ENCODE measurements at places on chromosomes 1 and 21.
A peak's percentile ranks its signal among the peaks of the same experiment; 100 is the strongest.

DNA sequence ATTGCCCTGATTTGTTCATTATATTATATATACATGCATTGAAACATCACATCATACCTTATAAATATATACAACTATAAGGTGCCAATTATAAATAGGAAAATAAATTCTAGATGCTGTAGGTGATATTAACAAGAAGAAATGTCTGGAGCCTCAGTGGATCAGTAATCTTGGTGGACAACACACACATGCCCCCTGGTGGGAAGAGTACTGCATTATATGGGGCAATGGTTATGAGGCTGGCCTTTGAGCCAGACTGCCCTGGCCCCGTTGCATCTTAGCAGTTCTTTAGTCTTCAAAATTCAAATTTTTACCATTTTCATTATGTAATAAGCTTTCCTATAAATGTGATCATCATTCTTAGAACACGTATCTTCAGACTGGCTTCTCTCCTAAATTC lies 335.0 kb upstream of the GREM2 start:
- DNase-seq, result peak; percentile 37

DNA sequence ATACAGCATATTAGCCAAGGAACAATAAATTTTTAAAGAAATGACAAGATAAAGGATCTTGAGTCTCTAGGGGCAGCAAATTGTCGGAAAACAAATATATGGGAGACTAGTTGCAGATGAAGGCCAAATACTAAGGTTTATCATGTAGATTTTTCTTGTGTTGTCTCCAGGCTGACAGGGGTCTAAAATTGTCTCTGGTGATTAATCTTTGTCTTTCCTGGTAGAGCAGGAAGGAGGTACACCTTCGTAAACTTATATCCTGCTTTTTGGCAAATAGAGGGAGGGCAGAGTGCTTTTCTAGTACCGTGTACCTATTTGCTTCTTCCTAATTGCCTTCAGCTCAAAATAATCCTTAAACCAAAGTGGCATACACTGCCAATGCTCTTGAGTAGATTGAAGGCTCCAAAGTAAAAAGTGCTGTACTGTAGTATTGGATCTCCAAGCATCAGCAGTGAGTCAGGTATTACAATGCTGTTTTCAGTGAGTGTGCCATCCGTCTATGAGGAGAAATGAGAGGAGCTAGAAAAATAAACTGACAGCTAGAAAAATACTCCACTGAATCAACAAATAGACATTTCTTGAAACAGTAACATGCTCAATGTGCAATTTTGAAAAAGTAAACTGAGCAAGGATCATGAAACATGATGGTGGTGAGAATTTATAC lies 1.8 kb upstream of the LEPR start:
- no peak for DNase-seq

DNA sequence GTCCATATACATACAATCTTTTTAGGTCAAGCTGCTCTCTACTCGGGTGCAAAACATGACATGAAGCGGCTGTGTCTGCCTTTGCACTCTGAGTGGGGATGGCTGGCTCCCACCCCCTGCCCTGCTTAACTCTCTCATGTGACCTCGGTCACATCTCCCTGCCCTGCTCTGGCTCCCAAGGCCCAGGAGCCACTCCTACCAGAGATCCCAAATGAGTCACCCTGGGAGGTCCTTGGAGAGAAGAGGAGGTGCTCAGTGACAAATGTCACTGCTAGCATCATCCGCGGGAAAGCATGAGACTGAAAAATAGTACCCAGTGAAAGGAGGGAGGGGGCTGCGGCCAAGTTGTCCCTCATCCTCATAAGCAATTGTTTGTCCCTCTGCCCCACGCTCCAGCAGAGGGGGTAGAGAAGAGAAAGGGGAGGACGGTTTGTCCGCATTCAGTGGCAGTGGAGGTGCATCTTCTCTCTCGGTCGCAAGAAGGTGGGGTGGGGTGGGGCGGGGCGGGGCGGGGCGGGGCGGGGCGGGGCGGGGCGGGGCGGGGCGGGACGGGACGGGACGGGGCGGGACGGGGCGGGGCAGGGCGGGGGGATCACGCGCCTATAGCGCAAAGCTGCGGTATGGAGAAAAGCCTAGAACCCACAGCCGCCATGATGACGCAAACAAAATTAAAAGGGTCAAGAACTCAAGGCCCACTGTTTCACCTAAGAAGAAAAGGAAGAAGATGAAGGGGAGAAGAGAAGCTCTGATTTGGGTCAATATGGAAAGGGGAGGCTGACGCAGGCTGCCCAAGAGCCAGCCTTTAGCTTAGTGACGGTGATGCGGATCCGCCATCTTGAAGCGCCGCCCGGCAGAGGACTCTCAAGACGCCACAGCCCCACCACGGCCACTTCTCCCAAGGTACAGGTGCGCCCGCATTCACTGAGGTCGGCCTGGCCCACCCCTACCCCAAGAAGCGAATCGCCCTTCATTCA lies 66.2 kb downstream of the CD46 start:
- no peak for DNase-seq

DNA sequence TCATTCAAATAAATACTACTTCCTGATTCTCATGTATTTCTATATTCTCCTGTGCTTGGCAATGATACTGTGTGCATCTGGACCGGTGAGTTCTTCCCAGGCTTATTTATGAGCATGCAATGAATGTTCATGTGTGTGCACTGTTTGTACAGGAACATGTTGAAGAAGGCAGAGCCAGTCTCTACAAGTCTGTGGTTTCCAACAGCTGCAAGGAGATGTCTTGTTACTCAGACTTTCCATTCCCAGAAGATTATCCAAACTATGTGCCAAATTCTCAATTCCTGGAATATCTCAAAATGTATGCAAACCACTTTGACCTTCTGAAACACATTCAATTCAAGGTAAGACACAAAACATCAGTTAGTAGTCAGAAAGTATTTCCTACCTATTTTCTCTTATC lies 19.1 kb downstream of the FMO1 start:
- no peak for DNase-seq

DNA sequence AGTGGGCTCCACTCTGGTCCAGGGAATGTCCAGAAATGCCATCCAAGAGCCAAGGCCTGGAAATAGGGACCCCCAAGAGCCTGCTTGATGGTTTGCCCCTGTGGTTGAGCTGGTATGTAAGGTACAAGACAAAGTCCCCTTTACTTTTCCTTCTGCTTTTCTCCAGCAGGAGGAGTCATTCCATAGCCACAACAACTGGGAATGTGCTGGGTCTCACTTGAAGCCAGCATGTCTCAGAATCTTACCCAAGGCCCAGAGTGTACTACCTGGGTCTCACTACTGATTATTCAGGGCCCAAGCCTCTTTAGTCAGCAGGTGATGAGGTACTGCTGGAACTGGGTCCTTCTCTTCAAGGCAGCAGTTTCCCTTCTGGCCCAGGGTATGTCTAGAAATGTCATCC lies 62.1 kb upstream of the CD55 start:
- DNase-seq, result no peak

DNA sequence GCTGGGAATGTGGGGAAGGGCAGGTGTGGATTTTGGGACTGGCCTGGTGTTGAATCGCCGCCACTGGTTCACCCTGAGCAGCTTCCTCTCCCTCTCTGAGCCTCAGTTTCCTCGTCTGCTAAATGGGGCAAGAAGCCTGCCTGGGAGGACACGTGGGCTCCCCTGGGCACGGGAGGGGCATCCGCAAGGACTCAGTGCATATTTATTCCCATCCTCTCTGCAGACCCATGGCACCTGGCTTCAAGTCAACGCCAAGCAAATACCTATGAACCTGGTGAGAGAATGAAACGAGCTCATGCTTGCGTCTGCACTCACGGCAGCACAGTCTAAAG lies 234.4 kb downstream of the PTPRU start:
- DNase-seq, result no peak

DNA sequence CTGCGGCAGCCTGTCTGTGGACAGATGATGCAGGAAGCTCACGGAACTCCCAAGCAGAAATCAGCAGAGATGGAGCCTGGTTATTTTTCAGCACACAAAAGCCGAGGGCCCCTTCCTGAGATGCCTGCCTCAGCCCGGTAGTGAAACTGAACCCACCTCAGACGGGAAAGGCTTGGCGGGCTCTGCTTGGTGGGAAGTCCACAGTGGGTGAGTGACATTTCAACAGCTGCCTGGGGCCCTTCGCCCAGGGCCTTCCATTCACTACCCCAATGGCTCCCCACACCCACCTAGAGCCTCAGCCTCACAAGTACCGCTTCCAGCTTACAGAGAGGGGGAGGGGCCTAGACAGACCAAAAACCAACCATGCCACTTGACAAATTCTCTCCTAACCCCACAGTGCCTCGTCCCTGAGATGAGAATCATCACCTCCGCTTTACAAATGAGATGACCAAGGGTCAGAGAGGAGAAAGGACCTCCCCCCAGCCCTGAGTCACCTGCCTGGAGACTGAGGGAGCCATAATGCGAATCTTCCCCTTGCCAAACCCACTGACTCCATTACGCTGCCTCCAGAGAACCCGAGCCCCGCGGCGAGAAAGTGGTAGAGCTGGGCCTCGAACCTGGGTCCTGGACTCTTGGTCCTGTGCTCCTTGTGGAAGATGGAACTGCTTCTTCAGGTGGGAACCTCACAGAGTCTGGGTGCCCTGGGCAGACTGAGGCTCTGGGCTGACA lies 3.4 kb upstream of the ECE1 start:
- no peak for DNase-seq

- DNase-seq, result no peak
Observed at GRCh38 chr1:64093941-64094340, 109.5 kb upstream of the UBE2U start.

GRCh38 chr1:167135281-167135840 lies 41.5 kb downstream of the STYXL2 start:
- no peak for DNase-seq

GRCh38 chr1:87329051-87329525 lies 408 bp downstream of the LMO4 start:
- peak; percentile 14 for DNase-seq

GRCh38 chr1:248372394-248372793 lies 3.2 kb upstream of the OR2T6 start:
- DNase-seq, result no peak

DNA sequence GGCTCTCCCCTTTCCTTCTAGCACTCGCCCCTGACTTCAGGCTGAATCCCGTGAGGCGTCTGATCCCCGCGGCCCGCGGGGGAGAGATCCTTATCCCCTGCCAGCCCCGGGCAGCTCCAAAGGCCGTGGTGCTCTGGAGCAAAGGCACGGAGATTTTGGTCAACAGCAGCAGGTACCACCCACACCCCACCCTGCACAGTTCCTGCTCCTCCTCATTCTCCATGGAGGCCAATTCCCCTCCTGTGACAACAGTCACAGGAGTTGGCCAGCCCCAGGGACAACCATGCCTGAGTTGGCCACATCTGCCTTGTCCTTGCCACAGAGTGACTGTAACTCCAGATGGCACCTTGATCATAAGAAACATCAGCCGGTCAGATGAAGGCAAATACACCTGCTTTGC lies 20.0 kb downstream of the TMEM81 start:
- DNase-seq, result no peak
